Spinal cord (tissue), 10 donors: ENCODE measurements at places on chromosomes 7 and 10. TPM values are rescaled to one million over a fixed set of nuclear protein-coding genes. Genes with fewer than 3 reads are reported as not detected.

The RARRES2 gene
- total RNA-seq: 44.5 TPM

The MRLN gene
- total RNA-seq: 1.6 TPM

The CYP3A5 gene
- total RNA-seq: 8.4 TPM

The SH3PXD2A gene
- total RNA-seq: 41.2 TPM

The SORBS1 gene
- 95.1 TPM for total RNA-seq

The POLD2 gene
- total RNA-seq: 40.7 TPM

The DUS4L gene
- 16.2 TPM for total RNA-seq

The TMEM273 gene
- 10.9 TPM for total RNA-seq
